ENCODE measurements at places on chromosomes 2 and 18. TPM values are rescaled to one million over a fixed set of nuclear protein-coding genes. Genes with fewer than 3 reads are reported as not detected.

Gene PPP3R1
- 15.5 TPM for total RNA-seq

GRCh38 chr18:48065601-48065995 lies 135.1 kb upstream of the SMAD2 start:
- H3K4me1 ChIP-seq, result no peaks in the 10 kb centered on the region
- no peak for DNase-seq
- H3K36me3 ChIP-seq, result no peaks in the 10 kb centered on the region

DNA sequence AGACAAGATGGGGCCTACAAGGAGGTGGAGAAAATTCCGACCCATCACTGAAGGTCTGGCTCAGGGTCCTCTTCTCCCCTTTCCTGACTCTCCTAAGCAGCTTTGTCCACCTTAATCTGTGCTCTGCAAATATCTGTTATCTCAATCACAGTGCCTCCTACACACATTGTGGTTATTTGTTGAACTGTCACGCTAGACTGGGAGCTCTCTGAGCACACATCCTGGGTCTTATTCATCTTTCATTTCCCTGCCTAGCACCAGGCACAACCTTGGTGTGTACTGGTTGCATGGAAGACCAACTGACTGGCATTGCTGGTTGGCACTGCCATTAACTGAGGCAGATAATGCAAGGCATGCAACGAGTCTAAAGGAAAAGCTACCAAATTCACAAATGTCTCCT lies 122.9 kb upstream of the ST6GAL2 start:
- H3K4me3 ChIP-seq, result no peak overlapping the region
- H3K27me3 ChIP-seq, result no peaks in the 10 kb centered on the region
- H3K4me1 ChIP-seq, result no peaks in the 10 kb centered on the region
- no peaks in the 10 kb centered on the region for H3K36me3 ChIP-seq

DNA sequence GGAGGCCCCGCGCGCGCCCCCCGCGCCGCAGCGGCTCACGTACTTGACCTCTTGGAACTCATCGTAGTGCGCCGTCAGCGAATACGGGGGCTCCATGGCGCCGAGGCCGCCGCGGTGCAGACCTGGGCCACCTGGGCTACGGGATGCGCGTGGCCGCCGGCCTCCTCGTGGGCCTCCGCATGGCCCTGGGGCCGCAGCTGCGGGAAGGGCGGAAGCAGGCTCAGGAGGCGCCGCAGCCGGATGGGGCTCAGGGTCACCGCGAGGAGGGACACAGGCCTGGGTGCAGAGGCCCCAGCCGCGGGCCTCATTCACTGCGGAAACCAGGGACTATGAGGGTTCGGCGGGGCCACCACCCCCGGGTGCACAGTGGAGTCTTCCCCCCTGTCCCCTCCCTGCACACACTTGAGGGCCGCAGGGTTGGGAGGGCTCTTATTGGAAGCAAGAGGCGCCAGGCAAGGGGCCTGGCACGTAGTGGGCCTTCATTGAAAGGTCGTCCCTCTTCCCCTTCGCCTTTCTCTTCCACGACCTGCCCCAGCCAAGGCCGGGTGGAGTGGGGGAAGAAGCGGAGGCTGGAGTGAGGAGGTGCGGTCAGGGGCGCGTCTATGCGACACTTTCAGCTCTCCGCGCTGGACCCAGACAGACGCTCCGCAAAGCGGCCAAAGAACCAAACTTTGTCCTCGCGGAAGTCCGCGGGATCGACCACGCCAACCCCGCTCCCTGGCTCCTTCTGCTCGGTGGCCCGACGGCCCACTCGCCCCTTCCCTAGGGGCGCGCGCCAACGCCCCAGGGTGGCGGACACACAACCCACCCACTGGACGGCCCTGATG lies 863 bp downstream of the ECEL1 start:
- H3K4me1 ChIP-seq, result no peaks in the 10 kb centered on the region
- H3K36me3 ChIP-seq, result no peaks in the 10 kb centered on the region
- H3K27me3 ChIP-seq, result peaks cover 6% of the 10 kb centered on the region

Gene CXCR1
- 0.52 TPM for total RNA-seq

Gene LYPD6
- total RNA-seq, result 1.9 TPM

Gene NCKAP5
- 0.28 TPM for total RNA-seq

- no peak overlapping the region for H3K27ac ChIP-seq
- H3K36me3 ChIP-seq, result no peaks in the 10 kb centered on the region
- DNase-seq, result no peak
- no peaks in the 10 kb centered on the region for H3K27me3 ChIP-seq
These were observed 555.6 kb downstream of the CCDC85A start for GRCh38 chr2:56739413-56739812.

DNA sequence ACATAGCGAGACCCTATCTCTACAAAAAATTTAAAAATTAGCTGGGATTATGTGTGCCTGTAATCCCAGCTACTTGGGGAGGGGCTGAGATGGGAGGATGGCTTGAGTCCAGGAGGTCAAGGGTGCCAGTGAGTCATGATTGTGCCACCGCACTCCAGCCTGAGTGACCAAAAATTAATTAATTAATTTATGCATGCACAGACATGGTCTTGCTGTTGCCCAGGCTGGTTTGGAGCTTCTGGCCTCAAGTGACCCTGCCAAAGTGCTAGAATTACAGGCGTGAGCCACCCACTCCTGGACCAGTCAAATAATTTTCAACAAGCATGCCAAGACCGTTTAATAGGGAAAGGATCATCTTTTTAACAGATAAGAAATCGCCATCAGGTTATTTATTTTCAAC lies 57.7 kb upstream of the TFCP2L1 start:
- H3K36me3 ChIP-seq, result peaks cover 14% of the 10 kb centered on the region
- no peak overlapping the region for H3K27ac ChIP-seq
- no peak for DNase-seq
- no peaks in the 10 kb centered on the region for H3K4me1 ChIP-seq
- H3K4me3 ChIP-seq, result no peak overlapping the region
- no peaks in the 10 kb centered on the region for H3K27me3 ChIP-seq

- H3K36me3 ChIP-seq, result no peaks in the 10 kb centered on the region
- no peak overlapping the region for H3K4me3 ChIP-seq
- DNase-seq, result no peak
- no peaks in the 10 kb centered on the region for H3K27me3 ChIP-seq
- H3K27ac ChIP-seq, result no peak overlapping the region
- no peaks in the 10 kb centered on the region for H3K4me1 ChIP-seq
These were observed 32.6 kb upstream of the CNGA3 start for GRCh38 chr2:98313492-98314250.

Gene AGFG1
- 39.7 TPM for total RNA-seq

- H3K36me3 ChIP-seq, result no peaks in the 10 kb centered on the region
- H3K4me3 ChIP-seq, result no peak overlapping the region
- no peak for DNase-seq
- no peaks in the 10 kb centered on the region for H3K4me1 ChIP-seq
These were observed 168.6 kb downstream of the HDAC4 start for GRCh38 chr2:239232195-239232578.

DNA sequence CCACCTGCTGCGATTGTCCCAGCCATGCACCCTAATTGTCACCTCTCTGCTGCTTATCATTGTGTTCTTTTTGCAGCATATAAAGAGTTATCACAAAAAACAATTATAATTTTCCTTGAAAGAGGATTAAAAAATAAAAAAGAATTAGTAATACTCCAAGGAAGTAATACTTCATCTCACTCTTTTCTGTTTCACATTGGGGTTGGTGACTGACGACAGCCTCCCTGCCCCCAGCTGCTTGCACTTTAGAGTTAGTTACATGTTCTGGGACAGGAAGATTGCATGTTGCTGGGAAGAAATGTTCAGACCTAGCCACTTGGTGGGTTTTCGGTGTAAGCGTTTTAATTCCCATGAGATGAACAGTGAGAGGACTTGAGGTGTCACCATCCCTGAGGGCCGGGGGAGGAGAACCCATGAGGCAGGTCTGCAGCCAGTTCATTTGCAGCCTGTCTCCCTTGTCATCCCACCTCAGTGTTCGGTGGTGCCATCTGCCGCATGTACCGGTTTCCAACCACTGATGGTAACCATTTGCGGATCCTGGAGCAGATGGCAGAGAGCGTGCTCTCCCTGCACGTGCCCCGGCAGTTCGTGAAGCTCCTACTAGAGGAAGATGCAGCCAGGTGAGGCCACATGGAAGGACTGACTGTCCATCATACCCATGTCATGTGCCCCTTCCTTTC lies 69.1 kb downstream of the COA5 start:
- H3K4me3 ChIP-seq, result no peak overlapping the region
- H3K27ac ChIP-seq, result no peak overlapping the region
- H3K27me3 ChIP-seq, result no peaks in the 10 kb centered on the region
- no peaks in the 10 kb centered on the region for H3K4me1 ChIP-seq
- no peaks in the 10 kb centered on the region for H3K36me3 ChIP-seq

DNA sequence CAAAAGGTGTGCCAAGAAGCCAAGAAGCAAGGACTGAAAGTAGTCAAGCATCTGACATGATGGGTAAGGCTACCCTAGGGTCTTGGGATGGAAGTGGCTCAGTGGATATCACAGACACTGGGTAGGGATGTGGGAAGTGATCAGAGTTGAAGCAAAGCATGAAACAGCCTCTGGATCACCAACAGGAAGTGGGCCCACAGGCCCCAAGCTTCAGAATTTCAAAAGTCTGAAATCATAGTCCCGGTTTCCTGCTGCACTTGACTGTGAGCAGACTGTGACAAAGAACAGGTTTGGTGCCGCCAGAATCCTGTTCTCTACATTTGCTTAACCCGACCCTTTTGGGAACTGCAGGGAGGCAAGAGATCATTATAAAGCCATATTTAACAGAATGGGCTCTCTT lies 57.4 kb downstream of the SP100 start:
- H3K4me1 ChIP-seq, result no peaks in the 10 kb centered on the region
- H3K27me3 ChIP-seq, result no peaks in the 10 kb centered on the region
- no peak overlapping the region for H3K4me3 ChIP-seq
- H3K27ac ChIP-seq, result no peak overlapping the region

Gene TMEM182
- total RNA-seq, result 1.8 TPM

DNA sequence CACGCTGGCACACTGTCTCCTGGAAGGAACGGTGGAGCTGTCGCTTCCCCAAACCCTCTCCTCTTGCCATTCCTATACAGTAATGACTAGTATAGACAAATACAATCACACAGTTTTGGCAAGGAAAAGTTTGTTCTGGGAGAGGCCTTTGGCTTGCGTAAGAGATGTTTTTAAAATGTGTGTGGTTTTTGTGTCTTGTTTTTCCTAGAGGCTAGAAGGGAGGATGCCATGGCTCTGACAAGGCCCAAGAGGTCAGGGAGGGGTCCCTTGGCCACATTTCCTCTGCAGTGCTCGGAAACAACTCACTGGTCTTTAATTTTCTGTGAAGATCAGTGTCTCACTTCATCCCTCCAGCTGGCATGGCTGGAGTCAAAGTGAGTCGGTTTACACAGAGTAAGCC lies 195.9 kb downstream of the SH3RF3 start:
- H3K4me3 ChIP-seq, result no peak overlapping the region
- no peaks in the 10 kb centered on the region for H3K4me1 ChIP-seq
- no peaks in the 10 kb centered on the region for H3K36me3 ChIP-seq
- H3K27me3 ChIP-seq, result no peaks in the 10 kb centered on the region

GRCh38 chr2:111898703-111899514 lies 502 bp downstream of the MERTK start:
- no peaks in the 10 kb centered on the region for H3K36me3 ChIP-seq
- H3K27me3 ChIP-seq, result no peaks in the 10 kb centered on the region
- no peak overlapping the region for H3K27ac ChIP-seq
- no peak for DNase-seq
- H3K4me1 ChIP-seq, result no peaks in the 10 kb centered on the region

Gene NAT8
- total RNA-seq, result not detected

Gene VAMP8
- total RNA-seq, result 64.7 TPM

GRCh38 chr2:98588880-98589431 lies 19.4 kb downstream of the COA5 start:
- H3K36me3 ChIP-seq, result peaks cover 2% of the 10 kb centered on the region
- no peak overlapping the region for H3K27ac ChIP-seq
- H3K4me1 ChIP-seq, result no peaks in the 10 kb centered on the region
- no peaks in the 10 kb centered on the region for H3K27me3 ChIP-seq
- H3K4me3 ChIP-seq, result no peak overlapping the region

DNA sequence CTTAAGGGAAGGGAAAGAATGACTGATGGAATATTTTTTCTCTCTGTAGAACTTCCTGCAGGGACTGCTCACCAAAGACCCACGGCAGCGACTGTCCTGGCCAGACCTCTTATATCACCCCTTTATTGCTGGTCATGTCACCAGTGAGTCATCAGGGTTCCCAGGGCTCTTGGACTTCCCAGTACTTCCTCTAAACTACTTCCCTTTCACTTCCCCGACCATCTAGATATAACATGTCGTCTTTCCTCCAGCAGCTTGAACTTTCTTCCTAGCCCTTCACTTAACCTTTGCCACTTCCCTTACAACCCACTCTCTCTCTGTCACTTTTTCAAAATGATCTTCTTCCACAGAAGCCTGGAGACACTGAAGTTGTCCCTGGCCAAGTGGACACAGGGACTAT lies 7.2 kb downstream of the STK36 start:
- H3K4me3 ChIP-seq, result no peak overlapping the region
- no peaks in the 10 kb centered on the region for H3K27me3 ChIP-seq
- no peaks in the 10 kb centered on the region for H3K4me1 ChIP-seq
- no peak for DNase-seq
